ENCODE measurements at places on chromosomes 1 and 21.

DNA sequence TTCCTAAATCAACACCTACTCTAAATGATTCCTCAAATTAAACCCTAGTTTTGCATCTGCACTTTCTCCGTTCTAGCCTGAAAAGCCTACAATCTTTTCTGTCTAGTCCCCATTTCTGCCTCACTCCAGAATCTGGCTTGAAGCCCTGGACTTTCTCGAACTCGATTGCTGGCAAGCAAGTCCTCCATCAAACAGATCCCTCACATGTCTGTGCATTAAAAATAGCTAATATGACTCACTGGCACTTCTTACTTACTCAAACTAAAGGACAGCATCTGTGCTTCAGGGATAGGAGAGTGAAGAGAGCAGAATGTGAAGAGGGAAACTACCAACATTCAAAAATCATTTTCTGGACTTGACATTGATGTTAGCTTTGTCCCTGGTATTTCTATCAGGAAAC is 51.8 kb upstream of the CXADR start:
- no peak overlapping the region for H3K27ac ChIP-seq
- H3K4me3 ChIP-seq, result no peak overlapping the region
- H3K27me3 ChIP-seq, result no peaks in the 10 kb centered on the region
- no peak for DNase-seq

- peak overlapping the region; percentile 21 for H3K27ac ChIP-seq
- H3K4me3 ChIP-seq, result no peak overlapping the region
- no peak for DNase-seq
- no peaks in the 10 kb centered on the region for H3K27me3 ChIP-seq
- H3K4me1 ChIP-seq, result peaks cover 35% of the 10 kb centered on the region
These were observed 9.6 kb downstream of the TAGLN2 start for GRCh38 chr1:159915571-159916241.

- peaks cover 45% of the 10 kb centered on the region for H3K4me1 ChIP-seq
- no peak overlapping the region for H3K27ac ChIP-seq
- DNase-seq, result no peak
- no peak overlapping the region for H3K4me3 ChIP-seq
- H3K36me3 ChIP-seq, result no peaks in the 10 kb centered on the region
- no peaks in the 10 kb centered on the region for H3K27me3 ChIP-seq
These were observed 54.2 kb downstream of the JAK1 start for GRCh38 chr1:64912191-64912590.

GRCh38 chr1:9018333-9018732 is 7.9 kb downstream of the SLC2A7 start:
- H3K36me3 ChIP-seq, result no peaks in the 10 kb centered on the region
- DNase-seq, result no peak
- H3K4me3 ChIP-seq, result no peak overlapping the region
- no peaks in the 10 kb centered on the region for H3K4me1 ChIP-seq

- peaks cover 9% of the 10 kb centered on the region for H3K4me1 ChIP-seq
- no peaks in the 10 kb centered on the region for H3K36me3 ChIP-seq
- no peak for DNase-seq
- H3K4me3 ChIP-seq, result no peak overlapping the region
- peaks cover 89% of the 10 kb centered on the region for H3K27me3 ChIP-seq
These were observed 8.1 kb downstream of the FOXD2 start for GRCh38 chr1:47445823-47446550.

DNA sequence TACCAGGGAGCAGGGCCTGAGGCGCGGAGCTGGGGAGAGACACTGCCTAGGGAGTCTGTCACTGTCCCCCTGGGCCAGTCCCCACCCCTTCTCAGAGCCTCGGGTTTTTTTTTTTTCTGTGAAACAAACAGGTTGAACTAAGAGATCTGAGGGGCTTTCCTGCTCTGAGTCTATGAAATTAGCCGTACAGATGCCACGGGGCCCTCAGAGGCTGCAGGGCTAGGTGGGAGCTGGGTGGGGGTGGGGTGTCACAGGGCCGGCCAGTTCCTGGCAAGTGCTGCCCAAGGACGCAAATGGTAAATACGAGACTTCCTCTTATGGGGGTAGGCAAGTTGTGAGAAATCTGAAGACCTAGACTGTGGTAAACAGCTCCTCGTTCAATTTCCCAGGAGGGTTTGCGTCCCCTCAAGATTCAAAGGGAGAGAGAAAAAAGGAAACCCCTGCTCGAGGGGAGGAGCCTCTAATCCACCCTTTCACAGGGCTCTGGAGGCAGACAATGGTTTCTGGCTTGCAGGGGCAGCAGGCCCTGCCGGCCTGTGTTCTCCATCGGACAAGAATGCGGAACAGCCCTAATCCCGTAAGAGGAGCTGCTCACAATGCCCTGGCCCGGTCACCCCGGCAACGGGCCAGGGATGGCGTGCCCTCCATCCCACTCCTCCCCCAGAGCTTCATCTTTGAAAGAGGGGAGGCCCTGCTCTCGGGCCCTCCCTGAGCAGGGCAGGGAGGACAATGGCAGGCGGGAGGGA is 7.8 kb downstream of the NUAK2 start:
- H3K4me3 ChIP-seq, result peak overlapping the region; percentile 24
- peaks cover 34% of the 10 kb centered on the region for H3K36me3 ChIP-seq

GRCh38 chr1:24909388-24909898 is 20.6 kb downstream of the RUNX3 start:
- H3K4me3 ChIP-seq, result no peak overlapping the region
- peaks cover 80% of the 10 kb centered on the region for H3K36me3 ChIP-seq
- H3K27me3 ChIP-seq, result no peaks in the 10 kb centered on the region
- DNase-seq, result no peak
- H3K27ac ChIP-seq, result peak overlapping the region; percentile 4

DNA sequence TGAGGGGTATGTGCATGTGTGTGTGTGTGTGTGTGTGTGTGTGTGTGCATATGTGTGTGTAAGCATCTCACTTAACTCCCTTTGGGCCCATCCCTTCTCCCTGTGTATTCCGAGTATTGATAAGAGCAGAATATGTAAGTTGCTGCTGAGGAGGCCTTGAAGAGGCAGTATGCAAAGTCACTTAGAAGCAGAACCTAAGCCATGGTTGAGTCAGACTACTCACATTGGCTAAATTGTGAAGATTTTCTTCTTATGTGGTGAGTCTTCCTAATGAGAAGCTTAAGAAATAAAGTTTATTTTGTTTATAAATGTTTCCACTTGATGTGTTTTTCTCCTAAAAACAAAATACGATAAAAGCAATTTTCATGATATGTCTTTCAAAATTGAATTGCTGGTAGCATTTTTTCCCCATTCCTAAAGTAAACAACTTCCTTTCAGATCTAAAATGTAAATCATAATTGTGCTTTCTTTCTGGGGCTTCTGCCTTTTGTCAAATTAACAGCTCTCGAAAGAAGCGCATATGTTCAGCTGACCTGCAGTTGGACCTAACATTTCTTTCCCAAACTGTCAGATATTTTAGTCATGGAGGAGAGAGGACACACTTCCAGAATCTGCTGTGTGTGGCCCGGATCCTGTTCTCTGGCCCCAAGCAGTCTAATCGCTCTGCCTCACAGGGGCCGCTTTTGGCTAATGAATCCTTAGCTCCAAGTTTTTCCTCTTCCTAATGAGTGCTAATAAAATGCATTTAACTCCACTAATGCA is 284.0 kb downstream of the DUSP10 start:
- H3K27ac ChIP-seq, result no peak overlapping the region
- no peak for DNase-seq
- H3K36me3 ChIP-seq, result no peaks in the 10 kb centered on the region

DNA sequence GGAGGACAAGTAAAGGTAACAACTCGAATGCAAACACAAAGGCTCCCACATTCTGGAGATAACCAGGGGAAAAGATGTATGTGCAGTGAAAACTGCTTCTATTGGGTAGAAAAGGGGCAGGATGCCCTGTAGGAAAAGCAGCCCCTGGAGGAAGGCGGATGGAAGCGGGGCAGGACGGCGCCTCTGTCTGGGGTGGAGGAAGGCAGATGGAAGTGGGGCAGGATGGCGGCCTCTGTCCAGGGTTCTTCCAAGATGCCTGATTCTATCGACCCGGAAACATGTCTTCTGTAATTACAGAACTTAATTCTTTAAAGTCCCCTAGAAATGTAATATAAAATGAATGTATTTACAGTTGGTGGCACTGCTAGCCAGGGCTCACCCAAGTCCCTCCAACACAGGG is 24.0 kb upstream of the LRRC47 start:
- peaks cover 28% of the 10 kb centered on the region for H3K36me3 ChIP-seq
- no peaks in the 10 kb centered on the region for H3K4me1 ChIP-seq
- DNase-seq, result no peak

DNA sequence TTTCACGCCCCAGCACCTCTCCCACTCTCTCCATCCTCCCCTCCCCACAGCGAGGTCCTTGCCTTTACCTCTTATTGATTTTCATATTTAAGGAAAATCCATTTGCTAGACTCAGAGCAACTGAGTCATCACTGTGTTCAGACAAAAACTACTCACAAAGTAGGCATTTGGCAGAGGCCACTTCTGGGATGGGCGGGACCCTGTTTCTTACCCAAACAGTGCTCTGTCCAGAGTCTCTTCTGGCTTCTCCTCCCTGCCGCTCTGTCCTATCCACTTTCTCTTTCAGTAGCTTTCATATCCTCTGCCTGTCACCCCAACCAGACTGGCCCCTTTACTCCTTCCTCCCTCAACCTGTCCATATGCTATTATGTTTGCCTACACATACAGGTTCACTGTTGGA is 2.4 kb upstream of the NAV1 start:
- no peaks in the 10 kb centered on the region for H3K36me3 ChIP-seq
- no peak overlapping the region for H3K4me3 ChIP-seq
- DNase-seq, result no peak

- H3K4me3 ChIP-seq, result no peak overlapping the region
- no peak for DNase-seq
These were observed 50.1 kb downstream of the KLHDC7A start for GRCh38 chr1:18530587-18531502.

DNA sequence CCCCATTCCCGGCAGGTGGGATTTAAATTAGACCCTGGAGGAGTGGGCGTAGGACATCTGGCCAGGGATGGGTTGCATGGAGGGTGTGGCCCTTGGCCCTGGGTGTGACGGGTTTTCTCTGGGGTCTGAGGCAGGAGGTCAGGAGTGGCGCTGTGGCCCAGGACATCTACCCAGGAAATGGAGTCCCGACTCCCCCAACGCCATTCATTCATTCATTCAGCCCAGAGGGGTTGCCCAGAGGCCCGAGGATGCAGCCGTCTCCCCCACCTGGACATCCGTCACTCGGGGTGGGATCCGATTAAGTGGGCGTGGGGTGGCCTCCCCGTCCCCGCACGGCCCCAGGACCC is 663 bp downstream of the ATP13A2 start:
- H3K4me1 ChIP-seq, result peaks cover 15% of the 10 kb centered on the region
- no peak overlapping the region for H3K27ac ChIP-seq
- no peaks in the 10 kb centered on the region for H3K36me3 ChIP-seq
- H3K4me3 ChIP-seq, result peak overlapping the region; percentile 86
- H3K27me3 ChIP-seq, result no peaks in the 10 kb centered on the region

DNA sequence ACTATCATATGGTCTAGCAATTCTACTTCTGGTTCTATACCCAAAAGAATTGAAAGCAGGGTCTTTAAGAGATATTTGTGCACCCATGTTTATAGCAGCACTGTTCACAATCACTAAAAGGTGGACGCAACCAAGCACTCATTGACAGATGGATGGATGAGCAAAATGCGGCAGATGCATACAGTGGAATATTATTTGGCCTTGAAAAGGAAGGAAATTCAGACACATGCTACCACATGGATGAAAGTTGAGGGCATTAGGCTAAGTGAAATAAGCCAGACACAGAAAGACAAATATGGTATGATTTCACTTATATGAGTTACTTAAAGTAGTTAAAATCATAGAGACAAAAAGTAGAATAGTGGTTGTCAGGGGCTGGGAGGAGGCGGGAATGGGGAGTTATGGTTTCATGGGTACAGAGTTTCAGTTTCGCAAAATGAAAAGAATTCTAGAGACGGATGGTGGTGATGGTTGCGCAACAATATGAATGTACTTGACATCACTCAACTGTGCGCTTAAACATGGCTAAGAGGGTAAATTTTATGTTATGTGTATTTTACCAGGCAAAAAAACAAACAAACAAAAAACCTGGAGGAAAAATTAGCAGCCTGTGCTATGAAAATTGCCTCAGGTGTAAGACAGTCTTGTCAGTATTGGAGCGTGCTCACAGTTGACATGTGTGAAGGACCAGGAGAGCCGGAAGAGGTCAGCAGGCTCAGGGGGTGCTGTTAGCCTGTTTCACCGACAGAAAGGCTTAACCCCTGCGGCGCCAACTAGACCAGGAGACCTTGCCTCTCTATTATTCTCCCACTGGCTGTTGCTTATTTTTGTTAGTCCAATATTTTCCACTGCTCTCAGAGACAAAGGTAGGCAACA is 26.5 kb downstream of the CD247 start:
- H3K4me3 ChIP-seq, result peak overlapping the region; percentile 8
- no peaks in the 10 kb centered on the region for H3K27me3 ChIP-seq
- peak overlapping the region; percentile 72 for H3K27ac ChIP-seq
- peaks cover 68% of the 10 kb centered on the region for H3K4me1 ChIP-seq

DNA sequence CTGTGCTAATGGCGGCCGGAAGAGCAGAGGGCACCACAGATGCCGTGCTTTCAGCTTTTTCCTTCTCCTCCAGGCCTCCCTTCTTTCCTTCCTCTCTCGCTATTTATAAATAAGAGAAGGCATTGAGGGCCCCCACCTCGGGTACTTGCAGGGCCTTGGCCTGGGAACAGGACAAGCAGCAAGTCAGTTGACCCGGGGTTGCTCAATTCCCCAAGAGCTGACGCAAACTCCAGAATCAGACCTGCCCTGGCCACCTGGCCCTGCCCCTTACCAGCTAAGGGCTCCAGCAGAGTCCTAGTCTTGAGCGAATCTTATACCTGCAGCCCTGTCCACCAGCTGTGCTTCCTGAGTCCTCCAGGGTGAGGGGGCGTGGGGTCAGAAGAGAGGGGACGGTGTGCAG is 13.5 kb downstream of the TNFRSF1B start:
- no peaks in the 10 kb centered on the region for H3K27me3 ChIP-seq
- peaks cover 87% of the 10 kb centered on the region for H3K4me1 ChIP-seq
- H3K27ac ChIP-seq, result peak overlapping the region; percentile 88
- H3K4me3 ChIP-seq, result no peak overlapping the region

GRCh38 chr1:151693057-151693651 is 23.4 kb downstream of the CELF3 start:
- DNase-seq, result no peak
- H3K36me3 ChIP-seq, result peaks cover 22% of the 10 kb centered on the region
- H3K27ac ChIP-seq, result no peak overlapping the region
- no peaks in the 10 kb centered on the region for H3K27me3 ChIP-seq
- H3K4me3 ChIP-seq, result no peak overlapping the region

DNA sequence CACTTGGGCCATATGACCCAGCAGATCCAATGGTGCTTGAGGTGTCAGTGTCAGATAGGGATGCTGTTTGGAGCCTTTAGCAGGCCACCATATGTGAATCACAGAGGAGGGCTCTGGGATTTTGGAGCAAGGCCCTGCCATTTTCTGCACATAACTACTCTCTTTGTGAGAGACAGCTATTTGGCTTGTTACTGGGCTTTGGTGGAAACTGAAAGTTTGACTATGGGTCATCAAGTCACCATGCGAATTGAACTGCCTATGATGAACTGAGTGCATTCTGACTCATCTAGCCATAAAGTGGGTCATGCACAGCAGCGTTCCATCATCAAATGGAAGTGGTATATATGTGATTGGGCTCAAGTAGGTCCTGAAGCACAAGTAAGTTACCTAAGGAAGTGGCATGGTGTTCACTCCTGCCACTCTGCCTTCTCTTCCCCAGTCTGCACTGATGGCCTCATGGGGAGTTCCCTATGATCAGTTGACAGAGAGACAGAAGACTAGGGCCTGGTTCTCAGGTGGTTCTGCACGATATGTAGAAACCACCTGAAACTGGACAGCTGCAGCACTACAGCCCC is 447.3 kb downstream of the AGBL4 start:
- H3K27me3 ChIP-seq, result no peaks in the 10 kb centered on the region
- H3K4me1 ChIP-seq, result no peaks in the 10 kb centered on the region
- H3K4me3 ChIP-seq, result no peak overlapping the region
- H3K27ac ChIP-seq, result no peak overlapping the region
- no peaks in the 10 kb centered on the region for H3K36me3 ChIP-seq
- DNase-seq, result no peak

All from effector memory CD4-positive, alpha-beta T cell (primary cell).